ENCODE measurements at places on chromosomes 6 and 20.

DNA sequence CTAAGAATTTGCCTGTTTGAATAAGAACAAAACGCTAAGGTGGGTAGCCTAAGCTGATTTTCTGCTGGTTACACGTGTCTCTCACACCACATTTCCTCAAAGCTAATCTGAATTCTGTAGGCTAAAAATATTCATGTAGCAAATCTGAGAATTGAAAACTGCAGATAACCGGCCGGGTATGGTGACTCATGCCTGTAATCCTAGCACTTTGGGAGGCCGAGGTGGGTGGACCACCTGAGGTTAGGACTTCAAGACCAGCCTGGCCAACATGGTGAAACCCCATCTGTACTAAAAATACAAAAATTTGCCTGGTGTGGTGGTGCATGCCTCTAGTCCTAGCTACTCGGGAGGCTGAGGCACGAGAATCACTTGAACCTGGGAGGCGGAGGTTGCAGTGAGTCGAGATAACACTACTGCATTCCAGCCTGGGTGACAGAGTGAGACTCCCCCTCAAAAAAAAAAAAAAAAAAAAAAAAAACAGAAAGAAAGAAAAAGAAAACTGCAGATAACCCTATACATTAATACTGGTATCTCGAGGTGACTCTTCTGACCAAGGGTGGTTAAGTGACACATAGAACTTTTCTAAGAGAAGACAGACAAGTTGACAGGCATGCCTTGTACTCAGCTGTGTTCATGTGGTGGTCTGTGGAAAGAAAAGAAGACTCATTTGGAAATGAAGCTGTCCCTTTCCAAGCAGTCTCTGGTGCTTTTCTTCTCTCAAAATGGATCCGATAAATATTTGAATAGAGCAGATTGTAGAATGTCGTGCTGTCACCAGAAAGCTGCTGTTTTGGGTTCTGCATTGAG is 24.7 kb upstream of the ASXL1 start:
- DNase-seq: no peak

DNA sequence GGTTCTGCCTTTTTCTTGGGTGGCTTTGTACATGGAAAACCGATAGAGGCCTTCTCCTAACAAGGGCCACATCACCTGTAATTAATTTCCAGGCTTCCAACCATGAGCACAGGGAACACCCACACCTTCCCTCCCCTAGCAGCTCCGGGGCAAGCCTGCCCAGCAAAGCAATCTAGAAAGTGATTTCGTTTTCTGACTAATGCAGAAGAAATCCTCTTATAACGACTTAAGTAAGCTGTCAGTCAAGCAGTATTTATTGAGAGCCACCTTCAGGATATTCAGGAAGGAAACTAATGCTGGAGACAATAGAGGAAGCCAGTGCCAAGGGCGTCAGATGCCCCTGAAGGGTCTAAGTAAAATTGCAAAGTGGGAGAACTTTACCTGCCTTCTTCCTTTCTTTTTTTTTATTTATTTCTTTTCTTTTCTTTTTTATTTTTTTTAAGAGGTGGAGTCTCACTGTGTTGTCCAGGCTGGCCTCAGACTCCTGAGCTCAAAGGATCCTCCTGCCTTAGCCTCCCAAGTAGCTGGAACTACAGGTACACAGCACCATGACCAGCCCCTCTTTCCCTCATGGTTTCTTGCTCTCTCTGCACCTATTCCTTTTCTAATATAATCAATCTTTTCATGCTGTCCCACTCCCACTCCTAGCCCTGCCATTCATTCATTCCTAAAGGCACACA is 67.5 kb upstream of the MBOAT1 start:
- no peak for DNase-seq

- DNase-seq: no peak
These were observed 60.5 kb downstream of the EYS start for GRCh38 chr6:65646544-65646943.

- no peak for DNase-seq
These were observed 40.8 kb downstream of the DNAH8 start for GRCh38 chr6:38755874-38756273.

- no peak for DNase-seq
These were observed 85.3 kb downstream of the GJA10 start for GRCh38 chr6:89979481-89980119.

DNA sequence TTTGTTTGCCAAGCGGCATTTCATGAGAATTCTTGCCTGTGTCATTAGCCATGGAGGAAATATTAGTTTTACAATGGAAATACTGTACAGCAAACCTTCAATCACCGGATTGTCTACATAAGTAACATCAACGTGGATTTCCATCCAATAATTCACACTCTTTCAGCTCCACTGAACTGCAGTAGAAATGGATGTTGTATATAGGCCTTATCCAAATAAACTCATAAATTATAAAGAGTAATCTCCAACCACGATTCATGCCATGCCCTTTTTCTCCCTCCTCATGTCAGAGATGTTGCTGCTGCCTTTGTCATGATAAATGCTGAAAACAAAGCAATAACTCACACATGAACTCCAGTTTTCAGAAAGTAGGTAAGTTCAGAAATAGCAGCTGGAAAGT is 54.9 kb upstream of the EYS start:
- DNase-seq: no peak

GRCh38 chr6:24949020-24949569 is 13.3 kb upstream of the RIPOR2 start:
- DNase-seq: no peak

DNA sequence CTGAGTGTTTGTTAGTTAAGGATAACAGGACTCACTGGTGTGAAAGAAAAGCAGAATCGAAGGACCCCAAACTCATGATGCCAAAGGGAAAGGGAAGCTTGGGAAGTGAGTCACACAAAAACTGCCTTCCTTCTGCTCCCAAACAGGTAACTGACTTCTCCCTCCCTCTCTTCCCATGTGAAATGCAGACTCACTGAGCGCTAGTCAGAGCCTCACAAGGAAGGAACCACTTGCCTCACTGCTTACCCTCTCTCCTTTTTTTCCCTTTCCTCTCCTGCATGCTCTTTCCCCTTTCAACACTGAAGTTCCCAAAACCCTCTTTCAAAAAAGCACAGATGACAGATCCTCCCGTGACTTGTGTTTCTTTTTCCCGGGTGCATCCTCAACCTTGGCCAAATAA is 56.4 kb downstream of the LYRM4 start:
- no peak for DNase-seq

DNA sequence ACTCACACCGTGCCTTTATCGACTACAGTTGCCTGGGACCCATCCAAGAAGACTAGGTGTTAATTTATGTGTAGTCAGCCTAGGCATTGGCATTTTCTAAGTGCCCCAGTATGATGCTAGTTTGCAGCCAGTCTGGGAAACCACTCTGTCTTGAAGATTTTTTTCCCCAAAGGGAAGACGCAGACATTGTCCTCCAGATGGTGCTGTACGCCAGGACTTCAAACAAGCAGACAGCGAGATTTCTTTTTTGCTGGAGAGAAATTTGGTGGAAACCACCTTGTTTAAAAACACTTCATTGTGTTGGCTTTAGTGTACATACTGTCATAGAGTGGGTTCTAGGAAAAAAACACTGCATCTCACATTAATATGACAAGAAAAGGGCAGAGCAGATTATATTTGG is 30.0 kb downstream of the ALDH5A1 start:
- DNase-seq: peak; percentile 29

GRCh38 chr6:107689951-107690642 is 134.0 kb downstream of the SCML4 start:
- DNase-seq: no peak

GRCh38 chr6:130575971-130576370 is 210.2 kb downstream of the TMEM200A start:
- no peak for DNase-seq

DNA sequence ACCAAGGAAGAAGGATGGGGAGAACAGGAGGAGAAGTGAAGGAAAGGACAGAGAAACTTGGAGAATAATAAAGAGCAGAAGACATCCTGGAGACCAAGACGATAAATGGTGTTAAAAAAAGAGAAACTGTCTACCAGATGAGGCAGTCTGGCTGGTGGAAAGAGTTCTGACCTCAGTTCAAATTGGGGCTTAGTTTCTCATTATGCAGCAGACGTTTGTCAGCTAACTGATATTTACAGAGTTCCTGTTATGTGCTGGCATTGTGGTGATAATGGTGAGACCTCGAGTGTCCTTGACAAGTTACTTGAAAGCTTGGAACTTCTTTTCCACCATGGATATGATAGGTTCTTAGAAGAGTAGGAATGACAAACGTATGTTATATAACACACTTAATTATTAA is 142.7 kb downstream of the LRRC1 start:
- DNase-seq: no peak

GRCh38 chr20:43744966-43745730 is 18.3 kb upstream of the GTSF1L start:
- DNase-seq: no peak

DNA sequence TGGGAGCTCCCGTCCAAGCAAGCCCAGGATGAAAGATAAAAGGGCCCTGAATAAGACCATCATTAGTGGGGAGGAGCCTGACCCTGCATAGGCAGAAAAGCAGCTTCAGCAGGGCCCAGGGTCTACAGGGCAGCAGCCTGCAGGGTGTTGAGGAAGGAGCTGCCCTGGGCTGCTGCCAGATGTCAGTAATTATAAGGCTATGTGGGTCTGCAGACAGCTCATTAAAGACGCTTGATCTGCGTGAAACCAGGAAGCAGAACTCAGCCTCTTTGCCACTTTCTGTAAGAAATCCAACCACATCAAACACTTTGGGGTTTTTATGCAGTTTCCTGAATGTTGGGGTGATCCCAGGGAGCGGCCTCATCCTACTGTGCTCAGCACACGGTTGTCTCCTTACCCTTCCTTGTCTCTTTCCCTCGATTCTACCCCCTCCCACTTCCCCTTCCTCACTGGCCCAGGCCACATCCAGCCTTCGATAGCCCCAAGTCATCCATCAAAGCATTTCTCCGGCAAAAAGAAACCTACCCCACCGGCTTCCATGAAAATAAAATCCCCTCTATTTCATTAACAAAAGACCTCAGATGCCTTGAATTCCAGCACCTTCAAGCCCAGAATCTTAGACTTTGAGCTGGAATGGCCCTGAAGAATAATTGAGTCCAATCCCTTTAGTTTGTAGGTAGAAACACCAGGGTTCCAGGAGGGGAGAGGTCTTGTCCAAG is 1.0 kb upstream of the TGM6 start:
- no peak for DNase-seq

DNA sequence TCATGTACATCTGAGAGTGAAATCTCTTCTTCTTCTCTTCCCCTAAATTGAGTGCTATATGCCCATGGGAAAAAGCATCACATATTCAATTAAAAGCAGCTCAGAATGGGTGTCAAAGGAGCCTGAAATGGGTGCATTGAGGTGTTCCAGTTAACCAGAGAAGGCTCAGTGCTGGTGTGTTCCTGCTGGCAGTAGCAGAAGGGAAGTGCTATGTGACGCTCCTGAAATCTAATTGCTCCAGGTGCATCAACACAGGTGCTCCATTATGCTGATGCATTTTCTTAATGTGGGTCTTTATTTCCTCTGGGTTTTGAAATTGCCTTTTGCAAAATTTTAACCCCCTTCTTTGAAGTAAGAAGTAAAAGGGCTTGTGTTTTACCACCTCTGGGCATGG is 17.9 kb downstream of the SLC22A2 start:
- DNase-seq: no peak

- DNase-seq: no peak
These were observed 39.3 kb upstream of the TMEM200A start for GRCh38 chr6:130326496-130326895.

DNA sequence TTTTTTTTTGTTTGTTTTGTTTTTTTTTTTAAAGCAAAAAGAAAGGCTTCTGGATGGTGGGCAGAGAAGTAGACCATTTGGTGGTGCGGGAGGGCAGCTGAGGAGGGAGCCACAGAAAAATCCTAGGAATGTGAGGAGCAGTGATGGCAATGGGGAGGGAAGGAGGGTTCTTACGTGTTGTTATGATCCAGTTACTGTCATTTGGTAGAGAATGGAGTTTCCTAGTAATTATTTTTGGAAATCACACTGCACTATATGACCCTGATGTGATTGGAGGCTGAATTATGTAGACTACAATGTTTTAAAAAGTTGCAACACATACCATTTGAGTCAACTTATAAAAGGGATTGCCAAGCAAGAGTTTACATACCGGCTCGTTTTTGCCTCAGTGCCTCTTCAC is 22.1 kb downstream of the ADGRF5 start:
- no peak for DNase-seq

DNA sequence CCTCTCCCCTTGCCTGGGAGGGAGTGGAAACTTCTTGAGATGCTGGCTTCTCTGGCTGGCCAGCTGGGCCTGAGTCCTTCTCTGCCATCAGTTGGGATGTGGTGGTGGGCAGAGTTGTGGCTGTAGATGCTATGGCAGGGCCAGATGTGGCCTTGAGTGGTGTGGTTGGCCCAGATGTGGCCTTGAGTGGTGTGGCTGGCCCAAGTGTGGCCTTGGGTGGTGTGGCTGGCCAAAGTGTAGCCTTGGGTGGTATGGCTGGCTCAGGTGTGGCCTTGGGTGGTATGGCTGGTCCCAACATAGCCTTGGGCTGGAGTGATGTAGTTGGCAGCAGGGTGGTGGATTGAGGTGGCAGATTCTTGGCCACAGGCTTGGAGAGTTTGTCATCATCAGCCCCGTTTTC is 36.7 kb downstream of the C6orf132 start:
- no peak for DNase-seq

DNA sequence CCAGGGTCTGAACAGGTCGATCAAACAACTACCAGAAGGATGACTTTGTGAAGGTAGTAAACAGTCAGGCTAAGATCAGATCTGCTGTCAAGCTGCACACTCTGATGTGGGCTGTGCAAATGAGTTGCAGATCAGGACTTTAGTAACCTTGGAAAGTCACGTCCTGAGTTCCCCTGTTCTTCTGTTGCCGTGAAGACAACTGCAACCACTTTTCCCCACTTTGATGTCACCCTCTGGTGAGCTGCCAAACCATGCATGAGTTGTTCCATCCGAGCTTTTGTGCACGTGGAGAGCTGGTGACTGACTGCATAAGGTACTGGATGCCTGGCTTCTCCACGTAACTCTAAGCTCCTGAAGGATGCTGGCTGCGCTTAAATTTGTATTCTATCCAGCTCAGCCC is 111.0 kb downstream of the CD83 start:
- no peak for DNase-seq
